RWPE2 (cell line): ENCODE measurements at places on chromosomes 6 and 20.

DNA sequence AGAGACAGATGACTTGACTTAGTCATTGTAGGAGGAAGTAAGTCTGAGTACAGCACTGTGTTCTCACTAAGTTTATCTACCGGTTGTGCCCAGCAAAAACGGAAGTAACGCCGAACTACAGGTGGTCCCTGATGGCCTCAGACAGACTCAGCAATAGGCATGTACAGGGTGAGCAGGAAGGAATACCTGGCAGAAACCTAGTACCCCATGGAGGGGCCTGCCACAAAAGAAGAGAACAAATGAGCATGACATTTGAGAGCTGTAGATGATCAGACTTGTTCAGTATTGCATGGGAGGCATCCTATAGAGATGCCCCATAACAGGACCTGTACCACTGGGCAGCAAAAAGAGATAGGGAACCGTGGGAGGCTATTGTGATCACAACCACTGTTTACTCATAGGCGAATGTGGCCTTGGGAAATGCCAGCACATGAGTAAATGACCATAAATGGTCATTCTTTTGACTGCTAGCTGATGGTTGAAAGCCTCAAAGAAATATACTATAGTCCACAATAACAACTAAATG, 106.4 kb upstream of the TAB2 start:
- no peak for DNase-seq

DNA sequence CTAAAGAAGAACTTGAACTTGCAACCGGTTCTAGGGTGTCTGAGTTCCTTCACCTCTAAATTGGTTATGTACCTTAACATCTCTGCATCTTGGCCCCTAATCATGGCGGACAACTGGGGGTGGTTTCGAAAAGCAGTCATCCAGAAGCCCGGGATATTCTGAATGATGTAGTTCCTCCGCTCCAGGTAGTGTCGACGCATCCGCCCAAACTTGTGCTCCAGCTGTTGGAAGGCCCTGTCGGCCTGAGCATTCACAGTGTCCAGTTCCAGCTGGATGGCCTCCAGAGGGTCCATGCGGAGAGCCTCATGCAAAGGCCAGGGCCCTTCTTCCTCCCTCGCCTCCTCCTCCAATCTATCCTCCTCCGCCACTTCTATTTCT, 887 bp downstream of the TSPYL1 start:
- no peak for DNase-seq

DNA sequence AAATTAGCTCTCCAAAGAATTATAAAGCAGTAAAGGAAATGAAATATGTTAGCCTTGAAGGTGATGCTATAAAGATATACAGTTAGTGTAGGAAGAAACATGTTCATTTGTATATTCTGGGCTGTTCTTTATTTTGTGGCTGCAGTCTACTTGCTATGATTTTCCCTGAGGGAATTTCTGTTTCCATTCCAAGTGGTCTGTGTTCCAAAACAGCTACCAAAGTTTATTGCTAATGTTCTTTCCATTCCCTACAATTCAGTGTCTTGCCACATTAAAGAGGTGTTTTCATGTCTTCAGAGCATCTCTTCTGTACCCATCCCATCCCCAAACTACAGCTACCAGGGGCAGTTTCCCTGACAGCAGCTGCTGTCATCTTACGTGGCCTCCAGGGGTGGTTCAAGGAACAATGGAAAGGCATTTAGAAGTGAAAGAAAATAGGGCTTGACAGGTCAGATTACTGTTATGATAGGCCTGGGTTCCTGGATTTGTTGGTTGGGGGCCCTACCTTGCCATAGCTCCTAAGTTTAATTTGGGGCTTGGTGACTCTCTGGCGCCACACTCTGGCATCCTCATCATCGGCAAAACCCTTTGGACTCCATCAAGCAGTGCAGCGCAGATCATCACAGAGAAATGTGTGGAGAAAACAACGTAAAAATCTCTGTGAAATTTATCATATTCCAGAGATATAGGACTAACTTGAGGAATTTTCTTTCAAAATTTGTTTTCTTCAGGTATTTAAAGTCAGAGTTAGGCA, 33.8 kb upstream of the AIG1 start:
- no peak for DNase-seq

- DNase-seq = no peak
These were observed 67.2 kb downstream of the TRIM27 start for GRCh38 chr6:28856620-28857005.

- DNase-seq = no peak
These were observed 32.2 kb upstream of the IER3 start for GRCh38 chr6:30776390-30777154.

DNA sequence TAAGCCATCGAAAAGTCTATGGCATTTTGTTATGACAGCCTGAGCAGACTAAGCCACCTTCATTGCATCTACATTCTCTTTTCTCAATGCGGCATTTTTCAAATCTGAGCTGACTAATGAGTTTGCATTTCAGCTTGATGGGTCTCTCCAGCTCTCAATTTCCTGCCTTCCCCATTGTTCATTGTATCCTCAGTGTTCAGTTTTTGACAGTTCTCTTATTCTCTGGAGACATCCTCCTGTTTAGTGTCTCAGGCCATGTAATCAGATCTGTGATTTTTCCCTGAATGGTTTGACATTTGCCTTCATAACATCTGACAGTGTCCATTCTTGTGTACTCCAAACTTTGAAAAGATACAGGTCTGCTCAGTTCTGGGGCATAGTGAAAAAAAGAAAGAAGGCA, 27.9 kb upstream of the MCM3 start:
- no peak for DNase-seq

- DNase-seq = no peak
These were observed 17.8 kb upstream of the TCF21 start for GRCh38 chr6:133871131-133871530.

DNA sequence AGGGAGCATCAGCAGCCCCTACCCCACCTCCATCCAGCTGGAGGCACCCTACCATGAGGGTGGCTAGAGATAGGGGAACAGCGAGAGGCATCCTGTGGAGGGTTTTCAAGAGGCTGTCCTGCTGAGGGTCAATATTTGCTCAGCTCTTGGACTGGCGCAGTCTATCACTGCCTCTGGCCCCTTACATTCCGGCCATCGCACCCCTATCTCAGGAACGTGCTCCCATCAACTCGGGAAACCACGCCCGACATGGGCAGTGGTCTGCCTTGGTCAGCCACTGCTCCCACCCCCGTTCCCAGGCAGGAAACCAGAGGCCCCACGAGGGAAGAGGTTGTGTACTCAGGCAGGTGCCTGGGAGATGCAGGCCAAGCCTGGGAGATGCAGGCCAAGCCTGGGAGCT, 57.9 kb downstream of the VEGFA start:
- peak; percentile 37 for DNase-seq

DNA sequence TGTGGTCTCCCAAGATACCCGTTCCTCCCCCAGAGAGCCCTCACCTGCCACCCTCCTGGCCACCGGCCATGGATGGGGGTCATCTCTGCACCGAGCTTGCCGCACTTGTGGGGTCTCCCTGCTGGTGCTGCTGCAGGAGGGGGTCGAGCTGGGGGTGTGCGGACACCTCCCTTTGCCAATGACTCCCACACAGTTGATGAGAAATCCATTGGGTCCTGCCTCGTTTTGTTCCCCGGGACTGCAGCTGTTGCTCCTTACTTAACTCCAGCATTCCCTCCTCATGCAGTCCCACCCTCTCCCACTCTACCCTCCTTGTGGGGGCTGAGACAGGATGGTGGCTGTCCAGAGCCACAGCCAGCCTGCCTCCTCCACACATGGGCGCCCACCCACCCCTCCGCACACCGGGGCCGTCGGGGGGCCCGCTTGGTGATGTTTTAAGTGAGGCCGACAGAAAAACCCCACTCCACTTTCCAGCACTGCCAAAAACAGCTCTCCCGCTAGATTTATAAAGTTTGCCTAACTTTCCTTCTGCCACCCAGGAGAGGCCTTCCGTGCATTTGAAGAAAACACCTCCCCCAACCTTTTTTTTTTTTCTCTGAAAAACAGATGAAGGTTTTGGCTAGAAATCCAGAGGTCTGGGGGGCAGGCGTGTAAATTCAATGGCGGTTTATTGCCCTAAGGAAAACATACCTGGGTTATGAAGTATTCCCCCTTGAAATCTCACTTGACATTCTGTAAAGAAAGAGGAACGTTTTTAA, 53.5 kb upstream of the APCDD1L start:
- DNase-seq = no peak

DNA sequence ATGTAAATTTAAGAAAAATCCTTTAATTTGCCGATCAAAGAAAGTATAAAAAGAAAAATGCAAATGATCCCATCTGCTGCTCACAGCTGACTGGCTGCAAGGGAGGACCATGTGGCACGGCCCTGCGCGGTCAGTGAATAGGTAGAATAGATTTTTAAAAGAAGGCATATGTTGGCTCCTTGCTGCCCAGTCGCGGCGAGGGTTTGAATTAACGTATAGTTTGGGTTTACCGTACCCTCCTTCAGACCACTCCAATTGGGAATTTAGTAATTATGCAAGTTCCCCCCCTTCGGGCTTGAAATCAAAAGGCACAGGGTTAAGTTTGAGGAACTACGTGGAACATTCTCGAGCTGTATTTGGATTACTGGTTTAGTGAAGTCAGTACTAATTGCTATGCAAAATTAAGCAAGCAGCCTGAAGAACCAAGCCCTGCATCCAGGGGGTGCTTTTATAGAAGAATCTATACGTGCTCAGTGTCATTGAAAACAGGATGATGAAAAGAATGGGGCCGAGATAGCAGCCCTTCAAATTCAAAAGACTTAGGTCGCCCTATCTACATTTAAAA, 1.1 kb upstream of the BEND3 start:
- DNase-seq = no peak

DNA sequence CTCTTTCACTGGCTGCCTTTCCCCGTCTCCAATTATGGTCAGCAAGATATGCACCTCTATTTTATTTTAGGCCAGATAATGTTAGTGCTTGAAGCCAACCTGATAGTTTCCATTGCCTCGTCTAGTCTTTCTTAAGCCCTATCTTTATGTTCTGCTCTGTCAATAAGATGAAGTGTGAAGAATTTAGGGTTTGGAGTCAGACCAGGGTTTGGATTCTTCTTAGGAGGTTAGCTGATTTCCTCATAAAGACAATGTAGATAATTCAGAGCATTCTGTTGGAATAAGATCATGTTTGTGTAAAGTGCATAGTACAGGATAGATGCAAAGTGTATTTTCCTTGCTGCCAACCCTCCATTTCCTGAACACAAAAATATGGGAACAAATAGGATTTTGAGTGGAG, 43.8 kb downstream of the PKIB start:
- no peak for DNase-seq

DNA sequence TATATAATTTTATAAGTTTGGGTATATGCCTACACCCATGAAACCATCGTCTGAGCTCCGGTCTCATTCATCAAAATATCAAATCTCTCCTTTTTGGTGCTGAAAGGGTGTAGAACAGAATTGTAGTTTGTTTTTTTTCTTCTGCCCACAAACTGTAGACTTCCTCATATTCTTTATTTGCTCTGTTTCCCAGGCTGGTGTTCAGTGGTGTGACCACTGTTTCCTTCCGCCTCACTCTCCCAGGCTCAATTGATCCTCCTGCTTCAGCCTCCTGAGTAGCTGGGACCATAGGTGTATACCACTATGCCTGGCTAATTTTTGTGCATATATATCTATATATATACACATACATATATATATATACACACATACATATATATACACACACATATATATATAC, 139.6 kb upstream of the HCRTR2 start:
- DNase-seq = no peak

GRCh38 chr6:92763274-92763584, 656.1 kb downstream of the EPHA7 start:
- DNase-seq = no peak

- DNase-seq = no peak
These were observed 70.4 kb upstream of the SMIM28 start for GRCh38 chr6:138307352-138307751.

DNA sequence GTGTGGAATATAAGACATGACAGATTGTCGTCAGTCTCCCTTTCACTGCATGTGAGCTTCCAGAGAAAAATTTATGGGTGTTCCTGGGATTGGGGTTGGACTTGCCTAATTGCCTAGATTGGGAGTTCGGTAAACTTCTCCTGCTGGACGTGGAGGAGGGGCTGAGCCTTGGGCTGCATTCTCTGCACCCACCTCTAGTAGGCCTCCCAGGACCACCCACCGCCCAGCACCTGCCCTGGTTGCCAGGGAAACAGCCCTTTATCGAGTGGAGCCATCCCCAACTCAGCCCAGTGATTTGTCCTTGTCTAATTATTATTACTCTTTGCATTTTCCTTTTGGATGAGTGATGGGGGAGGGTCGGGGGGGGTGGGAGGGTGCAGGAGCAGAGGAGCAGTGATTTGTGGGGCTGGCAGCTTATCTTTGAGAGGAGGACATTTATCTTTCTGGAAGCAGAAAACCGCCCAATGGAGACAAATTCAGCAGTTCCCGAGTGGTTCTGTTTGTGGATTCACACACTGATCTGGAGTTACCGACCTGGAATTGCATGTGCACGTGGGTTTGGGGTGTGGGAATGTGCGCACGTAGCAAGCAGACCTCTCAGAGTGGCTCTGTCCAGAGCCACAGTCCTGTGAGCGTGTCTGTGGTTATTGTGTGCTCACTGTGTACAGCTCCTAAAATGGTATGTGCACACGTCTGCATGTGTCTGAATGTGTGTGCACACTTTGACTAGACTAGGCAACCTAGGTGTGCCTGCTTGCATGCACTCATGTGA, 104.5 kb downstream of the DHX35 start:
- DNase-seq = no peak

DNA sequence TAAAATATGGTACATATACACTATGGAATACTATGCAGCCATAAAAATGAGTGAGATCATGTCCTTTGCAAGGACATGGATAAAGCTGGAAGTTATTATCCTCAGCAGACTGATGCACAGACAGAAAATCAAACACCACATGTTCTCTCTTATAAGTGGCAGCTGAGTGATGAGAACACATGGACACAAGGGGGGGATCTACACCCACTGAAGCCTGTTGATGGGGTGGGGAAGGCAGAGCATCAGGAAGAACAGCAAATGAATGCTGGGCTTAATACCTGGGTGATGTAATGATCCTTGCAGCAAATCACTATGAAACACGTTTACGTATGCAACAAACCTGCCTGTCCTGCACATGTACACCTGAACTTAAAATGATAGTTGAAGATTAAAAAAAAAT, 71.3 kb downstream of the MANEA start:
- DNase-seq = no peak

DNA sequence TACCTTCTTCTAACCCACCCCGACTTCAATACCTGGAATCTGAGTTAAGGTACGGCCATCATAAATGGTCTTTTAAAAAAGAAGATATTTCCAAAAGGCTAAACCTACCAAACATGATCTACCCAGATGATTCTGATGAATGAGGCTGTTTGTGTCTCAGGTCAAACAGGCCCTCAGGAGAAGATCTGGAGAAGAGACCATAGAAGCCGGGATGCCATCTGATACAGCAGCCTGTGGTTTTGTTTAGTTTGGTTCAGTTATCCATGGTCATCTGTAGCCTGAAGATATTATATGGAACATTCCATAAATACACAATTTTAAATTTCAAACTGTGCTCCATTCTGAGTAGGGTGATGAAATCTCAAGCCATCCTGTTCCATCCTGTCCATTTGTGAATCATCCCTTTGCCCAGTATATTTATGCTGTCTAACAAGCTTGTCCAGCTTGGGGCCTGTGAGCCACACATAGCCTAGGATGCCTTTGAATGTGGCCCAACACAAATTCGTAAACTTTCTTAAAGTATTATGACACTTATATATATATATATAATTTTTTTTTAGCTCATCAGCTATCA, 4.0 kb upstream of the CAP2 start:
- DNase-seq = no peak

GRCh38 chr6:169702840-169703246, 917 bp downstream of the C6orf120 start:
- no peak for DNase-seq
